ENCODE measurements at places on chromosomes 7 and 10.

- no peak for DNase-seq
These were observed 15.0 kb upstream of the GFRA1 start for GRCh38 chr10:116287906-116288501.

GRCh38 chr10:114276066-114276465 lies 37.0 kb downstream of the VWA2 start:
- DNase-seq = no peak

GRCh38 chr10:31745612-31746376 lies 182.8 kb downstream of the ARHGAP12 start:
- DNase-seq = no peak

DNA sequence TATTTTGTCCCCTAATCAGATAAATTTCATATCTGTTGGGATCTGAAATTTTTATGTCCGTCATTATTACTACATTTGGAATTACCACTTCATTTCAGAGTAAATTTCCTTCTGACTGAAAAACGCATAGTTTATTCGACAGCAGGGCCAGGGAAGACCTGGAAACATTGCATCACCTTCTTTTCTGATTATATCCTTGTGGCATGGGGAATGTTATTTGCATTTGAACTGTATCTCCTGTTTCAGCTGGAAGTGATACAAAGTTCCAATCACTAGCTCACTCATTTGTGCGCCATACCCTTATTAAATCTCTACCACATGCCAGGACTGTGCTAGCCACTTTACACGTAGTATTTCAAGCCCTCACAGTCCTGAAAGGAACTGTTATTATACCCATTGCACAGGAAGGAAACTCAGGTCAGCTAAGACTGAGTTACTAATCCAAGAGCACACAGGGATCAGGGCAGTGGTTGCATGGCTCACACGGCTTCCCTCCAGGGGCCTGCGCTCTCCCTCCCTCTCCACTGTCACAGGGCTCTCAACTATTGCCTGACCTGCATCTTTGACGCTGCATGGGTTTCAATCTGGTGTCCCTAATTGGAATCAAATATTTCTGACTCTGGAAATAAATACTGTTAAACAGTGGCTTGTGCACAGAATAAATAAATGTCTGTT lies 84.4 kb upstream of the NANOS1 start:
- DNase-seq = no peak

DNA sequence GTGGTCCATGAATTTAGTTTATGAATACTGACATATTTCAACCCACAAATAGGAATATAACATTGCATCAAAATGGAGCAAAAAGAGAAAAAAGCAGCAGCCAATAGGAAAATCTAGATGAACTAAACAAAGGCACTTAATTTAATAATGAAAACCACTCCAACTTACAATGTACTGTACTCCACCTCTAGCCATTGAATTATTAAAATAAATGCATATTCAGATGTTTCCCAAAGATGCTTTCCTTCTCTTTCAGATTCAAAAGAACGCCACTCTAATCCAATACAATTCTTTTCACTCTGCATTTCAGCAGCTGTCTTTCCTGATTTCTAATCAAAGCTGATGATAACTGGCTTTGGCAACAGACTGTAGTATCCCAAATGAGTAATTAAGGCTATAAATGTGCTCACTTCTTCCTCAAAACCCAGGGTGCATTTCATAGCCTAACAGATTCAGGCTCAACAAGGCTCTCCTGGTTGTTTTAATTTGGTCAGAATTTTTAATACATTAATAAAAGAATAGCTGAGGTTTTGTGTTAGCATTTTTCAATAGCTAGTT lies 577.1 kb downstream of the PARD3 start:
- no peak for DNase-seq

- no peak for DNase-seq
These were observed 97.4 kb downstream of the ARID5B start for GRCh38 chr10:61998937-61999336.

GRCh38 chr10:113743594-113743993 lies 7.9 kb upstream of the PLEKHS1 start:
- no peak for DNase-seq

- DNase-seq = no peak
These were observed 446.6 kb downstream of the GFRA1 start for GRCh38 chr10:115826396-115826795.

GRCh38 chr10:127500127-127500526 lies 49.0 kb upstream of the NPS start:
- no peak for DNase-seq

DNA sequence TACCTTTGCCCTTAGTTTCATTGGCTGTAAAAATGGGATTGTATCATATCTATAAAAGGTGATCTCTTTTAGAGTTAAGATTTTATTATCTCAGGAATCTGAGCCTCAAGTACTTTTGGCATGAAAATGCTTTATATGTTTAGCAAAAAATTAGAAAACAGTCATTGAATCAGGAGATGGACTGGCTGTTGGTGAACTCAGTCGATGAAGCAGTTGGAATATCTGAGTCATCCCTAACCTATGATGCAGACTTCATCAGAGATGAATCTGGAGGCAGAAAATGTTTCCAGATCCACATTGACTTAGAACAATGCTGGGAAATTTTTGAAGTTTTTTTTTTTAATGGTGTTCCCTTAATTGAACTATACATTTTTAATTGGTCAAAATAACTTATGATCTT lies 228.5 kb downstream of the SLC25A13 start:
- DNase-seq = no peak

GRCh38 chr7:156773966-156774365 lies 119.0 kb downstream of the LMBR1 start:
- DNase-seq = no peak

GRCh38 chr7:39633563-39634477 lies 10.4 kb downstream of the RALA start:
- no peak for DNase-seq

GRCh38 chr10:958856-959255 lies 27.4 kb upstream of the LARP4B start:
- DNase-seq = no peak

DNA sequence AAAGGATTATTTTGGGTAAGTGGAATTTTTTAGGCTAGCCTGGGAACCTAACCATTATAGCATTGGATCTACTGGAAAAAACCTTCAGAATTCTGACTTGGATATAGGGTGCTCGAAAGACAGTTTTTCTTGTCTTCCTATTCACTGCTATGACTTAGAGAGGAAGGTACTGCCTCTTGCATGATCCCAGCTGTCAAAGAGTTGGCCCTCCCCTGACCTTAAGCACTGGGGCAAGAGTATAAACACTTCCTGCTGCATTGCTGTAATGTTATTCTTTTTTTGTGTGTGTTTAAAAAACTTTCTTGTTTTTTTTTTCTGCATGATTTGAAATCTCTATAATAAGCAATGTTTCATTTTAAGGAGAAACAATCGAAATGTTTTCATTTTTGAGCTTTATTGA lies 113.0 kb downstream of the LRMDA start:
- DNase-seq = no peak

DNA sequence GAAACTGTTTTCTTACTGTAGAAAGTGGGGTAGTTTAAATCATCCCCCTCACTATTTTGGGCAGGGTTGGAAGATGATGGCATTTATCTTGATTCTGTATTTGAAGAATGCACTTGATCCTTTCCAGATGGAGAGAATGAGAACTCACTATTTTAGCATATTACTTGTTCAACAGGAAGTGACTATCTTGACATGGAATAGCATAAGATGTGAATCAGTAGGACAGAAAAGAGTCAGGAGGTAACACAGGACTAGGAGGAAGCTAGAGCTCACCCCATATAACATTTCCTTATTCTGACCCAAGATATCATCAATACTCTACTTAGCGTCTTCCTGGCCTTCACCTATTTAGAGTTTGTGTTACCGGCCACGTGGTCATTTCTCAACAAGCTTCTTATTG lies 400.2 kb downstream of the PHTF2 start:
- no peak for DNase-seq

- no peak for DNase-seq
These were observed 10.6 kb downstream of the CPSF4 start for GRCh38 chr7:99449326-99449725.

GRCh38 chr10:80411267-80411668 lies 2.9 kb downstream of the PRXL2A start:
- DNase-seq = no peak

- DNase-seq = no peak
These were observed 1.2 kb upstream of the INPP5A start for GRCh38 chr10:132536241-132536876.

GRCh38 chr10:71747551-71748523 lies 25.5 kb downstream of the VSIR start:
- no peak for DNase-seq

DNA sequence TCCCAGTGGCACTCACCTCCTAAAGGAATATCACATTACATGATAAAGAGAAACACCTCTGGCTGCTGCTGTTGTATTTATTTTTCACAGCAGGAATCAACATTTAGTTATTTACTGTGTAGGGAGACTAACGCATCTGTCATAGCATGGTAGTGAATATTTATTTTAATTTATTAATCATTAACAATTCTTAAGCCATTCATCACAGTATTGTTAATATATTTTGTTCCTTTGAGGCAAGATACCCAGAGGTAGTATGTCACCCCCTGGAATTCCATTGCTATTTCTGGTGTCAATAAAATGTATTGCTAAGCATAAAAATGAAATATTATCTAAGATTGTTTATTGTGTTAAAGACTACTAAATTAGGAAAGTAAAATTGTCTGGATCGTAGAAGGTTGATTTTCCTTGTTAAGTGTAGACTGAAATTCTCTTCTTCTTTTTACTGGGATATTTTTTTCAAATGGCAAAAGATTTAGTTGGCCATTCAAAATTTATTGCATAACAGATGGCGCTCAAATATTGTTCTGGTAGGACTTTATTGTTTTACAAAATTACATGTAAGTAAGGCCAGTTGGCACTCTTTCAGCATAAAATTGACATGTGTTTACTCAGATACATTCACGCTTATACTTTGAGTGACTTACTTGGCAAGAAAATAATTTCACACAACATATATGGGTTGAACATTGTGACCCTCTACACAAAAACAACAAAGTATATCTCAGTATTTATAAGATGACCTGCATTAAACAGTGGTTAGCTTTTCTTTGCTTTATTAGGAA lies 1358.7 kb upstream of the SORCS1 start:
- DNase-seq = no peak

DNA sequence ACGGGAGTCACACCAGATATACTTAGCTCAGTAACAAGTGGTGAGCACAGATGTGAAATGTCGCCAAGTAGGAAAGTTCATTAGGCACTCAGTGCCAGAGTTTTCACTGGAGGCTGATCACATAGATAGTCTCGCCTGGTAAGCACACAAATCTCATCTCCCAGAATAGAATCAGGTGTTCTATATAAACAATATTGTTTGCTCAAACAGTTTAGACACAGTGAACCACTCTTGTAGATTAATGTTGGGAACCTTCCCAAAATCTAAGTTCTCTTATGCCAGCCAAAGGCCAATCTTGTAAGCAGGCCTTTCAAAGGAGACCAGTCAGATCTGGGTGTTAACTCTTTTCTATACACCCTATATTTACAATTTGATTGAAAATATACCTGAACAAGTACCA lies 716.5 kb upstream of the GRM3 start:
- no peak for DNase-seq

- DNase-seq = no peak
These were observed 462 bp downstream of the KIAA1549 start for GRCh38 chr7:138980563-138981291.

- peak; percentile 7 for DNase-seq
These were observed 38.4 kb downstream of the RHOBTB1 start for GRCh38 chr10:60905580-60905979.

DNA sequence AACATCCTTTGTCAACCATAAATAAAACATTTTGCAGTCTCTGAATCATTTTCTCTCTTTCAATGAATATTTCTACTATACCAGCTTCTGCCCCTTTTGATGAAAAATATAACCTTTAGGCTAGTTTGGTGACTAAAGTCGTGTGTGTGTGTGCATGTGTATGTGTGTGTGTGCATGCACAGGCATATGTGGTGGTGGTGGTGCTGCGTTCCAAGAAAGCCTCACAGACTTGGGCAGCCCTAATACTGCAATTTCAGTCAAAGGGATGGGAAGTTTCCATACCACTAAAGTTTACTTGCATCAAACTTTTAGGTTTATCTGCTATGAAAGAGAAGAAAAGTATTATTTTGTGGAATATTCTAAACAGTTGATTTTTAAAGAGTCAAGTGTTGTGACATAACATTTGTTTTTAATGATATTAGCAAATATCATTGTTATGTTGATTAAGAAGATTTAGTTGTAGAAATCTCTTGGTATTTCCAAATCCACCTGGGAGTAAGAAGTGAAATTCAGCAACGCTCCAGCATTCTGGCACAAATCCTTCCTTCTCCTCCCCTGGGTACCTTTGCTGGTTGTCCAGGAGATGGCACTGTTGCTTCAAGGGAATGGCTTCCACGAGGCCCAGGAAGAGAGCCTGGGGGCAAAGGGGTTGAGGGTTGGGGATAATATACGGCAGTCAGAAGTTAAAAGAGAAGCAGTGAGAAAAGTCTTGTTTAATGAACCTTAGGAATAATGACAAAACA lies 41.5 kb downstream of the ASB4 start:
- DNase-seq = peak; percentile 65

DNA sequence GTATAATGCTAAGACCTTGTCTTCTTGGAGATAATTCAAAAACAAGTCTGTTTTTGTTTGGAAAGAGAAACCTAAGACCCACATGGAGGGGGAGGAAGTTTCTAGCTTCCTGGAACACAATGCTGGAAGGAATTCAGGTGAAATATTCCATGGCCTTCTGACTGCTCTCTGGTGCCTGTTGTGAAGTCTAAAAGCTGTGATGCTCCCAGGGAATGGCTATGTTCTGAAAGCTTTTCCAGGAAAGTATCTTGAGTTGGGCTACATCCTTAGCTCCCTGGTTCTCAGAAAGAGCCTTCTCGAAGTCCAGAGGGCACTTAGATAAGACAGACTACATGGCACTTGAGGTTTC lies 12.5 kb upstream of the PFKP start:
- DNase-seq = no peak

- no peak for DNase-seq
These were observed 7.0 kb downstream of the ANKMY2 start for GRCh38 chr7:16638282-16639280.

DNA sequence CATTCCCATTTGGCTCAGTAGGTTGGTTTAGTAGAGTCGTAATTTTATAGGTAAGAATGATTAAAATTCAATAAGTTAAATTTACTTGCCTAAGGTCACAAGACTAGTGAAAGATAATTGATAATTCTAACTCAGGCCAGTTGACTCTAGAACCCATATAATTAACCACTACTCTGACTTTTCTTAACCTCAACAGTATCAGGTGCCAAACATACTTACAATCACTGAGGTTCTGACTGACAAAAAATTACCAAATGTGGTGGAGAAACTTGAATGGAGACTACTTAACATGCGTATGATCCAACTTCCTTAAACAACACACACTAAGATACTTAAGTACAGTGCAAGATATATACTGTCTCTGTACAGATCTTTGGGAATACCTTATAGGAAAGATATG lies 667.3 kb upstream of the SORCS1 start:
- DNase-seq = no peak

- DNase-seq = no peak
These were observed 117.7 kb downstream of the ARHGAP21 start for GRCh38 chr10:24606021-24606420.

DNA sequence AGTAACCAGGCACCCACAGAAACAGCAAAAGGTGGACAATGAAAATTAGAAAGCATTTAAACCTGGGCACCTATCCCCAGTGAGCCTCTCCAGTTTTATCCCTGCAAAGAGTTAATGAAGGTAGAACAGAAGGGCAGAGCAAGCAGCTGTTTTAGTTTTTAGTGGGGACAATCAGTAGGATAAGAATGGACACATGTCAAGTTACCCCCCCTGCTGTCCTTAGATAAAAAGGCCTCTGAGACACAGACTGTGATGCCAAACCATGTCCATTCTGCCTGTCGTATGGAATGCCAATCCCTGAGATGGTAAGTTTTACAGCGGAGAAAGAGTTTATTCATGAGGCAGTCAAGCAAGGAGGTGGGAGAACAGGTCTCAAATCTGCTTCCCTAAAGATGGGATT lies 162.6 kb upstream of the AGR3 start:
- DNase-seq = no peak

Data from NCI-H2029 treated with DMSO at 0.1 percent for 48 hours (cell line).